NK-92 treated with Interleukin-12 subunit alpha and Interleukin-12 subunit beta, amount 100 ng/mL, for 24 hours (cell line): ENCODE measurements at places on chromosomes 13 and 19.

- no peak for DNase-seq
These were observed 13.6 kb upstream of the ACOD1 start for GRCh38 chr13:76934671-76935070.

- DNase-seq, result no peak
These were observed 36.3 kb upstream of the FLT1 start for GRCh38 chr13:28531077-28531844.

- DNase-seq, result no peak
These were observed 11.1 kb downstream of the UQCRFS1 start for GRCh38 chr19:29201855-29202254.

DNA sequence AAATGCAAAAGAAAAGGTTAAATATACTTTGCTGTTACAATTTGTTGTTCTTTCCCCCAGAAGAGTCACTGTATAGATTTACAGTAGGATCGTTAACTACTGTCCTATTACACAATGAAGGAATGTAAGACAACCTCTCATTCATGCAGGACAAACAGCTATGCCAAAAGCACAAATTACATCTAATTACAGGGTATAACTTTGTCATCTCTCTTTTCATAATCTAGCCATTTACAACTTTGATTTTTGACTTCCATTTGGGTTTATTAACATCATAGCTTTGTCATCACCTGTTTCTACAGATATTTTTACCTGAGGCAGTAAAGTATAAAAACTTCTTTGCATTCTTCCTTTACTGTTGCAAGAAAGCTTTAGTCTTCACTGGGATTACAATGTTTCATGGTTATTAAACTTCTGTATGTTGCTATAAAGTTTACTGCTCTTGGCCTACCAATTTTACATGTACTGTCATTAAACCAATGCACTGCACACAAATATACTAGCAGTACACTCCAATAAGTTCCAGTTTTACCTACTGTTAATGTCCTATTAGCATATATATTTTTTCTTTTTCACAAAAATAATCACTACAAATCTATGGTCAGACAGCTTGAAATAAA, 18.9 kb downstream of the MICU2 start:
- DNase-seq, result no peak

DNA sequence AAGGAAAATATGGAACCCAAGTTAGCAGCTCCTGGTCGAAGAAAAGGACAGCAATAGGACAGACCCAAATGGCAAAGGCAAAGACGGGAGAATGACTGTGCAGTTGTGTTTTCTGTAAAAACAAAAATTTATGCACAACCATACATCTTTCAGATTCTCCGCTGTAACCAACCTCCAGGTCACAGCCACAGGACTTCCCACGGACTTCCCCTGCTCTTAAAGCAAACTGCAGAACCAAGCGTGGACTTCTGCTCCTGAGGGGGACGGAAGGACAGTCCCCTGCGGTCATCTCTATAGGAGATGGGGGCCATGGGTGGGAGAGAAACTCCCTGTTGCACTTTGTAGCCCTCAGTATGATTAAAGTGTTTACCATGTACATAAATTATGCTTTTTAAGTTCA, 2.5 kb downstream of the GRTP1 start:
- no peak for DNase-seq

DNA sequence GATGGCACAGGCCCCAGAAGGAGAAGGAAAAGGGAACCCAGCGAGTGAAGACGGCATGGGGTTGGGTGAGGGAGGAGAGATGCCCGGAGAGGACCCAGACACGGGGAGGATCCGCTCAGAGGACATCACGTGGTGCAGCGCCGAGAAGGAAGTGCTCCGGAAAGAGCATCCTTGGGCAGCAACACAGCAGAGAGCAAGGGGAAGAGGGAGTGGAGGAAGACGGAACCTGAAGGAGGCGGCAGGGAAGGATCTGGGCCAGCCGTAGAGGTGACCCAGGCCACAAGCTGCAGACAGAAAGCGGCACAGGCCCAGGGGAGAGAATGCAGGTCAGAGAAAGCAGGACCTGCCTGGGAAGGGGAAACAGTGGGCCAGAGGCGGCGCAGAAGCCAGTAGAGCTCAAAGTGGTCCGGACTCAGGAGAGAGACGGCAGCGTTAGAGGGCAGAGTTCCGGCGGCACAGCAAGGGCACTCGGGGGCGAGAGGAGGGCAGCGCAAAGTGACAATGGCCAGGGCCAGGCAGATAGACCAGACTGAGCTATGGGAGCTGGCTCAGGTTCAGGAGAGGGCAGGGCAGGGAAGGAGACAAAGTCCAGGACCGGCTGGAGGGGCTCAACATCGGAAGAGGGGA, 1.1 kb downstream of the PPP1R12C start:
- no peak for DNase-seq

DNA sequence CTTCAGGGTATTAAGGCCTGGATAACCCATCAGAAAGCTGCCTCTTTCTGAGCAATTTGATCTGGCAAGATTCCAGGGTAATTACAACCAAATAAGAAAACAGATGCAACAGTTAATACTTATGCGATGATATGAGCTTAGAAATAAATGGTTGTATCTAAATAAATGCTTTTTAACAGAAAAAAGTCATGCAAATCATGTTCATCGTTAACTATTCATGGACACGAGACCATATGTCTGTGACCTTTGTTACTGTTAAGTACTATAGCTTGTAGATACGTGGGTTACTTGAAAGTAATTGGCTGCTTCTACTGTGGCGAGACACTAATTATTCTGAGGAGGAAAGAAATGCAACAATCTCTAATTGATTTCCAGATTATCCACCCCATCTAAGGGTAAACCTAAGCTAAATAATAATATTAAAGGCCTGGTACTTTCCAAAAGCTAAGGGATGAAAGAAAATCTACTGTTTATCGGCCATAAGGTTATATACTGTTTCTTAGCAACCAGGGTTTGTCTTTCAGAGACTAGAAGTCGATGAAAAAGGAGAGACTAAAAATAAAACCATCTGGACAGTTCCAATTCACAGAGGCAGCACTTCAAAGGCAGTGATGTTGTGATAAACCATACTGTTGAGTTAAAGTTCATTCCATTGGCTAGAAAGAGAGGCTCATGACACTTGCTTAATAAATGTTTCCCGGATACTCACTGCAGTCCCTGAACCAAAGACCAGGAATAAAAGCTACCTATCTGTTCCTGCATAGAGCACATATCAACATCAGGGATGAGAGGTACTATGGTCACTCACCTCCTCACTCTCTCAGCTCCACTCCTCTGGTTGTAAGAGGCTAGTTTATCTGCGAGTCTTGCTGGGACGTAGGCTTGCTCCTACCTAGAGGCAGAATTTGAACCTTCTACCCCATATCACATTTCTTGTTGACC, 1.5 kb downstream of the EPSTI1 start:
- no peak for DNase-seq

DNA sequence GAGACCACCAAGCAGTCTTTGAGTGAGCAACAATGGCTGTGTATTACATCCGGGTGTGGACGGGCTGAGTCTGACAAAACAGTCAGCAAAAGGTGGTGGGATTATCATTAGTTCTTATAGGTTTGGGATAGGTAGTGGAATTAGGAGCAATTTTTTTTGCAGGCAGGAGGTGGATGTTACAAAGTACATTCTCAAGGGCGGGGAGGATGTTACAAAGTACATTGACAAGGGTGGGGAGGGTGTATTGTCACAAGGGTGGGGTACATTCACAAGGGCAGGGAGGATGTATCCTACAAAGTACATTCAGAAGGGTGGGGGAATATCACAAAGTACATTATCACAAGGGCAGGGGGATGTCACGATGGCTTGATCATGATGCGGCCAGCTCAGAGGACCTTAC, 15.0 kb upstream of the ZNF561 start:
- no peak for DNase-seq
